ENCODE measurements at places on chromosomes 3 and 15.

GRCh38 chr3:12027184-12027846 is 23.1 kb downstream of the SYN2 start:
- DNase-seq, result no peak

DNA sequence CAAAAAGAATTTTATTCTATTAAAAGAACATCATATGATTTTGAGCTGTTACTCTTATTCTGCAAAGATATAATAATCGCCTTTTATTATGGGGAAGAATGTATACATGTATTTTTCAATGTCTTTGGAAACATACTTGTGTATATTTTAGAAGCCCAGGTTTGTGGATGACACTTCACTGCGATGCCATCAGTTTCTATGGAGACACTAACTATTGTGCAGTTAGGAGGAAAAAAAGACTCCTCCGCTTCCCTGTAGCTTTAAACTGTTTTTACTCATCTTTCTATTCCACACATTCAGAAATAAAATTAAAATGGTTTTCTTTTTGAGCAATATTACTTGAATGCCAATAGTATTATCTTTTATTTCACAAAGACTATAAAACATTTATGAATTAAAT is 305.0 kb downstream of the NLGN1 start:
- DNase-seq, result no peak

GRCh38 chr3:10247679-10248183 is 528 bp upstream of the TATDN2 start:
- no peak for DNase-seq

DNA sequence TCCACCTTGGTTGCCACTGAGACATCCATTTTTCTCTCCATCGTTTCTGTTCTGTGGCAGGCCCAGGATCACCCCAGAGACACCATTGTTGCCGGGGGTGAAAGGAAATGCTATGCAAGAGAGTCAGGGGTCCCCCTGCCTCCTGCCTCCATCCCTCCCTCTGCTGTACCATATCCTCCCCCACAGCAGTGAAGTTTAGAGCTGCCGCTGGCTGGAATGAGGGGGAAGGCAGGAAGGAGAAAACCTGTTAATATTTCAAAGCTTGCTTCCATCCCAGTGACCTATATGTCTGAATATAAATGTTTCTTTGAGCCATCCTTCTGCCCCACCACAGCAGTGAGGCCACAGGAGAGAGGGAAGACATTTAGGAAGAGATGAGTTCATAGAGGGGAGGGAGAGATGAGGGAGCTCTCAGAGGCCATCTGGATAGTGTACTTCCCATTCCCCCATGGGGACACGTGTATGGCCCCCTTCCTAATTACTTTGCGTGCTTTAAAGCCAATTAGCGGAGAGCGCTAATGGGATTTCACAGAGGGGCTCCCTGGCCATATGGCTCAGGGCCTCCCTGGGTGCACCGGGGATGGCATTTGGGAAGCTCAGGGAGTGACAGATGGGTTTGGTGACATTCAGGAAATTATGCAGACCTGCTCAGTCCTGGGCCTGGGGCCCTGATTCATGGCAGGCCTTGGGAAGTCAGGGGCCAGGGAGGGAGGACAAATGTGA is 40.4 kb upstream of the CHRNB4 start:
- no peak for DNase-seq

- no peak for DNase-seq
Observed at GRCh38 chr3:108838436-108838835, 15.8 kb downstream of the TRAT1 start.

- DNase-seq, result no peak
Observed at GRCh38 chr3:86990734-86991481, at the start of gene VGLL3. TSS of gene VGLL3 (minus strand) at chr3:86991149. CDS start at chr3:86990743, 406 bp downstream.

GRCh38 chr3:181541414-181541813 is 170.3 kb upstream of the SOX2 start:
- DNase-seq, result no peak
